ENCODE measurements at places on chromosomes 2 and 18.

GRCh38 chr18:40040574-40040973, 1914.5 kb upstream of the PIK3C3 start:
- no peak for DNase-seq

DNA sequence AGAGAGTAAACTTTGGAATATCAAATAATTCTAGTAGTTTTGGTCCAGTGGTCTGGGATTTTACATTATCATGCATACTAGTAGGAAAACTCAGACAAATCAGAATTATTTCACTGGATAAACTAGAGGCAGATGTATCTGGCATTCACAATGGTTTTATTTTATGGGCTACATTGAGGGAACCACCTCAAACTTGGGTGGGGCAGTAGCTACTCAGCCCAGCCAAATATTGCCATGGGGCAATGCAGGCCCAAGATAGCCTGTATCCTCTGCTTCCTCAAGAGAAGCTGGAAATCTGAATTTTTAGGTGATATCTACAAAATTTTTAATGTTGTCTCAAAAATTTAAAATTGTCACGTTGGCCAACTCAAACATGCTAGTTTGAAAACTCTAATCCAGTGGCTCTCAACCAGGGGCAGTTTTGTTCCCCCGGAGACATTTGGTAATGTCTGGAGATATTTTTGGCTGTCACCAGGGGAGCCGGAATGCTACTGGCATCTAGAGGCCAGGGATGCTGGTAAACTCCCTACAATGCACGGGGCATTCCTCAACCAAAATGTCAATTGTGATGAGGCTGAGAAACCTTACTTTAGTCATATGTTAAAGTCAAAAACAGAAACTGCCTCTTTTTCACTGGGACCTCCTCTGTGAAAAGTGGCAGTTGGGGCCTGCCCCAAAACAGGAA, 172.8 kb upstream of the SPRED2 start:
- DNase-seq = peak; percentile 37

DNA sequence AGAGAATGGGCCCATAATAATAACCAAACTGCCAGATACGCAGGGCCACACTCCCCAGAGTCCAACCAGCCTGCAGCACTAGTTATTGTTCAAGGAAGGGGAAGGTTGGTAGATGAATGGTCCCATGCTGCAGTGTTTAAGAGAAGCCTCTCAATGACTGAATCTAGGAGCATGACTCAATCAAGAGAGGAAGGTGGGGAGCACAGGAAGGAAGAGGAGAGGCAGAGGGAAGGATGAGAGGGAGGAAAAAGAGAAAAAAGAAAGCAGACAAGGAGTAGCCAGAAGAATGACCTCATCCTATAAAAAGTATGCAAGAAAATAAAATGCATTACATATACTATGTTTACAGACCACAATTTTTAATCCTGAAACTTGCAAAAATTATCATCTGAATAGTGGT, 174.5 kb downstream of the TCF4 start:
- no peak for DNase-seq

- DNase-seq = peak; percentile 64
Observed at GRCh38 chr2:232838406-232838874, 31.6 kb upstream of the SNORC start.

DNA sequence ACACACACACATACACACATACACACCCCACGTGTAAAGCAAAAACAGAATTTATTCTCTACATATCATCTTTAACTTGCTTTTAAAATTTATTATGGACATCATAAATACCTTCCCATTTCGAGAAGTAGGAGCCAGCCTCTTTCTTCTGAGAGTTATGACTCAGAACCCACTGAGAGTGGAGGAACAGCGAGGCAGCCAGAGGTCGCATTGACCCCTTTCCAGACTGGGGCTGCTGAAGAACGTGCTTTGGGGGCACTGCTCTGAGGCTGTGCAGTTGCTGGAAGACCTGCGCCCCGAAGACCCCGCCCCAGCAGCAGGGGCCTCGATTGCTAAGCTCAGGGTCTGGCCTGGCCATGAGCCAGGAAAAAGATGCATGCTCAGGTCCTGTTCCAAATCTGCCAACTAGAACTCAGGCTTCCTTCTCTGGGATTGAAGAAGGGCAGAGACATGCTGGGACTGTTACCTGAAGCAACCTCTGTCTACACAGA, 133.8 kb upstream of the TWIST2 start:
- no peak for DNase-seq

DNA sequence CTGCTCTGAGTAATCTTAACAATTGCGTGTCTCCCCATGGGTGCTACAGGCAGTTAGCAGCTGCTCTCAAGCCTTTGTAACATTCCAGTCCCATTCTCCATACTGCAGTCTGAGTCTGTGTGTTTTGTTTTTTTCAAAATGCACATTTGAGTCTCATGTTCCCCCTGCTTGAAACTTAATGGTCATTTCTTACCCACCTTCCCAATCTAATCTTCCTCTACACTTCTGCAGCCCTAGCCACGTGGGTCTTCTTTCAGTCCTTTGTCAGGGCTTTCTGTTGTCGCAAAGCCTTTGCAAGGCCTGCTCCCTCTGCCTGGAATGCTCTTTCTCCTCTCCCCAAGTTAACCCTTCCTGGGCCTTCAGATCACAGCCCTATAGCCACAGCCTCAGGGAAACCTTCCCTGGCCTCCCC, 24.5 kb downstream of the ELAC1 start:
- DNase-seq = no peak

GRCh38 chr2:80073134-80073561, 231.4 kb downstream of the LRRTM1 start:
- DNase-seq = peak; percentile 50

GRCh38 chr2:106649306-106649705, 162.1 kb downstream of the CD8B2 start:
- no peak for DNase-seq

- no peak for DNase-seq
Observed at GRCh38 chr2:78908973-78909372, 116.5 kb upstream of the REG3G start.

GRCh38 chr2:239793086-239793485, 232.1 kb downstream of the NDUFA10 start:
- DNase-seq = no peak

- DNase-seq = peak; percentile 65
Observed at GRCh38 chr2:233063269-233063975, 3.3 kb downstream of the INPP5D start.

- no peak for DNase-seq
Observed at GRCh38 chr18:10020171-10020570, 106.4 kb downstream of the VAPA start.

GRCh38 chr2:216308576-216308975, 63.7 kb downstream of the MARCHF4 start:
- no peak for DNase-seq

- DNase-seq = no peak
Observed at GRCh38 chr2:42371611-42372473, 10.8 kb upstream of the COX7A2L start.

DNA sequence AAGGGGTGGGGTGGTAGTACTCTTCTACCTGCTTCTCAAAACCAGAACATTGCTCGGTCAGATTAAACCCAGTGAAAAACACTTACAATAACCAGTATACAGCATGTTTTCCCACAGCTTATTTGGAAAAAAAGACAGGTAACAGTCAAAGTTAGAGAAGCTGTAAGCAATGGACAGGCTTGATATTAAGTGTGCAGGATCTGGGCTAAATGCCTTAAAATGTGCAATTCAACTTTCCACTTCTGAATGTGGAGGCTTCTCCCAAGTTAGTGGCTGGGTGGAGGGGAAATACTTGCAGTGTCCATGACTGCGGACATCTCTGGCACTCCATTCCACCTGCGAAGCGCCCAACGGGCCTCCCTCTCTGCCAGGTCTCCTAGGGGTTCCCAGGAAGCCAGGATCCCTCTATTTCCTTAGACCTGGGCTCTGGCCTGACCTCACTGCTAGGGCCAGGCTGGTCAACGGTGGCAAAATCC, 5.3 kb downstream of the ZEB2 start:
- no peak for DNase-seq

DNA sequence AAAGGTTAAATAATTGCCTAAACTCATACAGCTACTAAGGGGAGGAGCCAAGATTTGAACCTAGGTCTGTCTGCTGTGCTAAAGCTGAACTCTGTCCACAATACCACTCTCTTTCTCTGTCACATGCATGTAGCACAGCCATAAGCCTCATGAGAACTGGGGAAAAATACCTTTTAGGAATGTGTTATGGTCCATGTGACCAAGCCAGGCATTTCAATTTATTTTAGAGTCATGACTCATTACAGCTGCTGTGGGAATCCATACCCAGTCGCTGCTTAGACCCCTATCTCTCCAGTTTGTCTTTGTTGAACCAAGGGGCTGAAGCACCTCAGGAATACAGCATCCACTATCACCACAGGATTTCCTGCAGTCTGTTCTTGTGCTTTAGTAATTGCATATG, 200.0 kb upstream of the SIX3 start:
- no peak for DNase-seq

GRCh38 chr18:13273800-13274199, 55.2 kb downstream of the LDLRAD4 start:
- no peak for DNase-seq

All from GM20000 (cell line).